ENCODE measurements at places on chromosomes 7 and 10.

- DNase-seq = no peak
Measured at GRCh38 chr10:69600761-69601330, 27.6 kb upstream of the NEUROG3 start.

DNA sequence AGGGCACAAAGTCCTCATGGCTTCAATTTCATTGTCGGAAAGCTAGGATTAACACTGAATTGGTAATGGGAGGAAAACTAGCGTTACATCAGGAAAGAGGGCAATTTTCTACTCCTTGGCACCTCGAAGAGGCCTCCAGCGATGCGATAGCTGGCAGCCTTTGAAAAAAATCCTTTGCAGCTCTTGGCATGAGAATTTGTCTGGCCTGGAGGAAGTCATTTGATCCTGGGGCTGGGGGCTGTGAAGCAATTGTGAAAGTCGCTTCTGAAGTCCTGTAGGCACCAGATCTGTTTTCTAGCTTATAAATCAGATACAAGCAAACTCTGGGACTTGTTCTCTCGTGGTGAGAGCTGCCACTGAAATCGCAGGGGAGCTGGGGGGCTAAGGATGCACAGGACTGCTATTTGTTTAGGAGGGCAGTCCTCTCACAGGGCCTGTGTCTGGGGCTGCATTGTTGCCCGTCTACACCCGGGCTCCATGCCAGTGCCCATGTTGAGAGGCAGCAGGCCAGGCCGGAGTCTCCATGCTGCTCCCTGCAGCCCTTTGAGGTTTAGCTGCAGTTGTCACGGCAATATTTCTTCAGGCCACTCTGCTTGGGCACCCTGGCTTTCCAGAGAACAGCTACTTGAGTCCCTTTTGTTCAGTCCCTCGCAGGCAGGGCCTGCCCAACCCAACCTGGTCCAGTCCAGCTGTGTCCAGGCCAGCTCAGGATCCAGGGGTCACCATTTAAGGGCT lies 206.8 kb upstream of the LYZL1 start:
- DNase-seq = no peak

- no peak for DNase-seq
Measured at GRCh38 chr10:9922126-9922870, 1095.4 kb upstream of the CELF2 start.

- no peak for DNase-seq
Measured at GRCh38 chr7:25832456-25832855, 319.5 kb upstream of the NFE2L3 start.

GRCh38 chr7:27156508-27156898 lies at the start of gene HOXA7:
TSS of gene HOXA7 (minus strand) at chr7:27156675. CDS start at chr7:27156545, 130 bp downstream.
- DNase-seq = no peak

DNA sequence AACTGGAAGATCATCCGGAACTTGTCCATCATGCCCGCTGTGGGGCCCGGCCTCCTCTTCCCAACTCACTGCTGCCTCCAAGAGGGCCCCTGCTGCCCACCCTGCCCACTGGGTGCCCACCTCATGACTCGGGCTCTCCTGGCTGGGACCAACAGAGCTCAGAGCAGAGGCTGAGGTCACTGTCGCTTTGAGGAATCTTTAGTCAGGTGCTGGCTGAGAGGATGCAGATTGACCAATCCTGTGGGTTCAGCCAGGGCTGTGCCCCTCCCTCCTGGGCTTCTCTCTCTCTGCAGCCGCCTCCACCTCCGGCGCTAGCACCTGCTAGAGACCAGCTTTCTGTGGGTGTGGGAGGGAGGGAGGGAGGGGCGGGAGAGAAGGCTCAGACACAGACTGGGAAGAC lies at the start of gene CALHM1:
TSS of gene CALHM1 (minus strand) at position 181 of the 400 bp plus-strand sequence. CDS start at position 32, 149 bp downstream.
- DNase-seq = no peak

GRCh38 chr10:34791947-34792346 lies 23.1 kb downstream of the PARD3 start:
- no peak for DNase-seq

DNA sequence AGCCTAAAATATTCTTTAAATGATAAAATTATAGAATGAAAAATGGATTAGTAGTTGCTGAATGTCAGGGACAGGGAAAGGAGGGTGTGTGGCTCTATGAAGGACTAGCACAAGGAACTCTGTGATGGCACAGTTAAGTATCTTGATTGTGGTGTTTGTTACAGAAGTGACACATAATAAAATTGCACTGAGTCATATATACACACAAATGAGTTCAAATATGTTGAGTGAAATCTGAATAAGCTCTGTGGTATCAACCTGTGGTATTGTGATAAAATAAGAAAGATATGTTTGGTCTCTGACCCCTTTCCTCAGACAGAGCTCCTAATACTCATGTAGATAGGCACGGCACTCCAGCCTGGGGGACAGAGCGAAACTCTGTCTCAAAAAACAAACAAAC lies 181.5 kb upstream of the TRIM24 start:
- DNase-seq = no peak

DNA sequence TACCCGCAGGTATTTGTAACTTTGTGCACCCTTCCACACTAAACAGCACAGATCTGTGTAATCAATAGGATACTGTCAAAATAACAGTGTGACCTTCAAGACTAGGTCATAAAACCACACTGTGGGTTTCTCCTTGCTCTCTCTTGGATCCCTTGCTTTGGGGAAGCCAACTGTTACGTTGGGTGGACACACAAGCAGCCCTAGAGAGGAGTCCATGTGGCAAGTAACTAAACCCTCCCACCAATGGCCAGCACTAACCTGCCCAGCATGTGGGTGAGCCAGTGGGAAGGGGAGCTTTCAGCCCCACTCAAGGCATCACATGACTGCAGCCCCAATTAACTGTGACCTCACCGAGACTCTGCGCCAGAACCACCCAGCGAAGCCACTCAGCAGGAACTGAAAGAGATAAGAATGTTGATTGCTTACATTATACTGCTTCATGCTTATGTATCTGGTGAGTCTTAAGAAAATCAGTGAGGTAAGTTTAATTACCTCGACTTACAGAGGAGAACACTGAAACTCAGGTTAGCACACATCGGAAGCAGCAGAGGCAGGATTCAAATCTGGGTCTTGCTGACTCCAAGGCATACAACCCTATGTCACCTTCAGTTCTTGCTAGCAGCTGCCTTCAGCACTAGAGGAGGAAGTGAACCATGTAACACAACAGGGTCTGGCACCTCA lies 9.4 kb upstream of the ZC3HAV1 start:
- DNase-seq = no peak

GRCh38 chr7:128836729-128837348 lies 6.6 kb downstream of the FLNC start:
- no peak for DNase-seq

DNA sequence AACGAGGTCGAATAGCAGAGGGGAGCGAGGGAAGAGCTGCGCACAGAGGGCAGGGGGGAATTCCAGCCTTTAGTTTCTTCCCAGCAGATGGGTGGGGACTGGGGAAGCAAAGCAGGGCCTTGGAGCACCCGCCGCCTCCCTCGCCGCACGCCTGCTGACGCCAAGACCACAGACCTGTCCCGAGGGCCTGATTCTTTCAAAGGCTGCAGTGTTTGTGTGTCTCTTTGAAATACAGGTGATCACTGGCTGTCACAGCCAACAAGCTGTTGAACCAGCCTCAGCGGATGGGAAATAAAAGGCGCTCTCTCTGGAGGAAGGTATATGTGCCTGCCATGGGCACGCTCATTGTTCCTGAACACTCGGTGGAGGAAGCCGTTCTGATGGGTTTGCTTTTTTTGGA lies 119.3 kb downstream of the FAM53B start:
- DNase-seq = no peak

GRCh38 chr7:65006094-65006992 lies at the start of gene ERV3-1:
TSS of gene ERV3-1 (minus strand) at chr7:65006687. CDS start at chr7:64993026, 13,661 bp downstream.
- DNase-seq = peak; percentile 57

- DNase-seq = no peak
Measured at GRCh38 chr10:58013406-58013805, 254.3 kb downstream of the IPMK start.

DNA sequence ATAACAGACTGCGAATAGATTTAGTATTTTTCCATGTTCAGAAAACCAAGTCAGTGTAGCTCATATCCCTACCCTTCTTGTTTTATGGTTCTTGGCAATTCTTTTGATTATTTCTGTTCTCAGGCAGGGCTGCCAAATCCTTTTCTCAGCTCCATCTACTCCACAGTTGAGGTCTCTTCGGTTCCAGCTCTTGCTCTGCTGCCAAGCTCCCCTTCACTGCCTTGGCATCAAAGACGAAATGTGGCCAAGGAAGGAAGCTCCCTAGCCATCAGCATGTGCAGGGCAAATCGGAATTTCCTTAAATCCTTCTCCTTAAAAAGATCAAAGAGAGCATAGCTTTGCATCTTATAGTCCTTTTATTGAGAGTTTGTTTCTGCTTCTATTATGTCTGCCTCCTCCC lies 116.4 kb upstream of the NOBOX start:
- no peak for DNase-seq

GRCh38 chr7:155372782-155373358 lies 75.2 kb downstream of the INSIG1 start:
- no peak for DNase-seq

- no peak for DNase-seq
Measured at GRCh38 chr10:124743191-124744101, 732 bp downstream of the FAM53B start.

DNA sequence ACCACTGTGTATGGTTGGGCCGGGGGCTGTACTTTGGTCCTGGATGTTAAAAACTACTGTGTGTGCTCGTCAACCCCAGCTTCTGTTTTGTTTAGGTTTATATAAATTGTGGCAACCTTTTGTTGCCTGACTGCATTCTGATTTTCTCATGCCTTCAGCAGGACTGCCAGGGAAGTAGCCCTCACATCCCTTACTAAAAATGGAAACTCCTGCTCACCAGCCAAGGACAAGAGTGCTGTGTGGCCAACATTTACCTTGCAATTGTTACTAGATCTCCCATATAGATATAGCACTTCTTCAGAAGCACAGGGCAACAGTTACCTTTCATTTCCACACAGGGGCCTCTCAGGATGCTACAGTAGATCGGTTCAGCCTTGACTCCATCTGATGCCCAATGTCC lies 174.4 kb downstream of the TAX1BP1 start:
- no peak for DNase-seq

DNA sequence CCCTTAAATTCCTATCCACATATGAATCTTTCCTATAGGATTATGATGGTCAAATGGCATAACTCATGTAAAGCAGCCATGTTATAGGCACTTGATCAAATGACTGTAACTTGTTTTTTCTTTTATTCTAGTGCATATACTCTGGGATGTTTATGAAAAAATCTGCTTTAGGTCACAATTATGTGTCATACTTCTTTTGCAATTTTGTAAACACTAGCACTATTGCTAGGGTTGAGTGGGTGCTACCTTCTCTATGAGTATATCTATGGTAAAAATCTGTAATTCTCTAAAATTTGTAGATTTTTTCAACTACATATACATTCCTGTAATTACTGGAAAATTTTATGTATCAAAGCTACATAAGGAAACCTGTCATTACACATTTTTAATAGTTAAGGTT lies 50.0 kb downstream of the HGF start:
- DNase-seq = no peak

DNA sequence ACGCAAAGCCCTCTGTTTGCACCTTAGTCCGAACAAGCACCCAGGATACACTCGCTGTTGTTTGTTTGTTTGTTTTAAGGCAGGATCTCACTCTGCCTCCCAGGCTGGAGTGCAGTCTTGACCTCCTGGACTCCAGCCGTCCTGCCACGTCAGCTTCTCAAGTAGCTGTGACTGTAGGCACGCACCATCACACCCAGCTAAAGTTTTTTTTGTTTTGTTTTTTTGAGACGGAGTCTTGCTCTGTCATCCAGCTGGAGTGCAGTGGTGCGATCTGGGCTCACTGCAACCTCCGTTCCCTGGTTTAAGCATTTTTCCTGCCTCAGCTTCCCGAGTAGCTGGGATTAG lies 76.8 kb downstream of the CTBP2 start:
- no peak for DNase-seq

DNA sequence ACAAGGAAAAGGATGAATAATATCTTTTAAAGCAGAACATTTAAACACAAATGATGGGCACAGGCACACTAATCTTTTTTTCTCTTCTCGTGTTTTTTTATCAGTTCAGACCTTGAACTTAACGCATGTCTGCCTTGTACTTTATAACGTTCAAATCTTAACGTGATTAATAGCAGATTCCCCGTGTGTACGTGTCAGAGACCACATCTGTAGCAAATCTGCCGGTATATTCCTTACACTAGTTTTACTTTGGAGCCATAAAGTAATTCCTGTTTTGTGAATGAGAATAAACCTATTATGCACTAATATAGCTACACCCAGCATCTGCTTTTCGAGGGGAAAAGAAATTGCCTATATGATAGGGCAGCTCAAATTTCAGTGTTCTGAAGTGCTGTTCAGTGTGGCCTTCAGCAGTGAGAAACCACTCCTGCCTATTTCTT lies 166.0 kb upstream of the TCF7L2 start:
- DNase-seq = no peak

GRCh38 chr7:33928986-33929385 lies 23.6 kb downstream of the BMPER start:
- DNase-seq = no peak

GRCh38 chr7:70456719-70457118 lies 675.2 kb upstream of the GALNT17 start:
- no peak for DNase-seq

GRCh38 chr7:148623586-148624282 lies 33.2 kb downstream of the C7orf33 start:
- DNase-seq = no peak

DNA sequence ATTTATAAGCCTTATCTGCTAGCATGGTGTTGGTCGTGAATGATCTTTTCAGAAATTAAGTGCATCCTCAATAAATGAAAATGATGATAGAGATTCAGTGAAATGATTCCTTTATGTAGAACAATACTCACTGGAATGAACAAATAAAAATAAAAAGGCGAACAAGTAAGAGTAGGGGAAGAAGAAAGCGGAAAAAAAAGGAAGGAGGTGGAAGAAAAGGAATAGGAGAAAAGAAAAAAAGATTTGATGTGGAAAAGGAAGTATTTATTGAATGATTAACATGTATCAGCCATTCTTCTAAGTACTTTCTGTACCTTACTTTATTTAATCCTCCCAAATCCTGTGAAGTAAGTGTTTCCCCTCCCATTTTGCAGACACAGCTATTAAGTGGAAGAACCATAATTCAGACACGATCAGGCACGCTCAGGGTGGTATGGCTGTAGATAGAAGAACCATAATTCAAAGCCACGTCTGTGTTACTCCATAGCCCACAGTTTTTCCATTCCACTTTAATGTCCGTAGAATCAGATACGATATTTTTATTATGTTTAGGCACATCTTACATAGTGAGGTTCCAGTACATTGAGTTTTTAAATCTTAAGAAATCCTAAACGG lies 156.2 kb upstream of the LAMB4 start:
- DNase-seq = no peak

GRCh38 chr7:32043688-32044087 lies 26.5 kb downstream of the PDE1C start:
- no peak for DNase-seq

DNA sequence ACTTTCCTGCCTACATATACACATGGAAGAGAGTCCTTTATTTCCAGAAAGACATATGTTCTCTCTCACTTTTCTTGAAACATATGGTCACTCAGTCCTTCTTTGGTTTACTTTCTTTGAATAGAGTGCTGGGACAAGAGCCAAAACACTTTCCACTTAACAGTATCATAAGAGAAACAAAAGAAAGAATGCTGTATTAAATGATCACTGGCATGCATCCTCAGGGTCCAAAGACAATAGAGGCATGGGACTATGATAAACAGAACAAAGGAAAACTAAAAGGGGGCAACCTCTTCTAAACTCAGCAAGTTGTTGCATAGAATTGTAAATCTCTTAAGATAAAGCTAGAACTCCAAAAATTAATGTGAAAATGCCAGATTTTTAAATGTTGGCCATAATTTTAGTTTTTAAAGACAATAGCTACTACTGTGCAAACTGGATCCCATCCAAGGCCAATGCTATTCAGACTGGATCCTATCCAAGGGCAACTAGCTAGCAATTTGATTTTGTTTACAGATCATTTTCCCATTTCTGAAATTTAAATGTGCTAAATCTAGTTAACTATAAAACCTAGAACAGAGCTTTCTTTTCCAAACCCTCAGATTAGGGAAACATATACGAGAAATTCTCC lies 687.5 kb downstream of the SORCS3 start:
- DNase-seq = no peak

Measured in activated naive CD4-positive, alpha-beta T cell (primary cell).